ENCODE measurements at places on chromosomes 12 and 14.
A peak's percentile ranks its signal among the peaks of the same experiment; 100 is the strongest.

- no peak for DNase-seq
These were observed 56.3 kb downstream of the STXBP6 start for GRCh38 chr14:24993631-24994030.

DNA sequence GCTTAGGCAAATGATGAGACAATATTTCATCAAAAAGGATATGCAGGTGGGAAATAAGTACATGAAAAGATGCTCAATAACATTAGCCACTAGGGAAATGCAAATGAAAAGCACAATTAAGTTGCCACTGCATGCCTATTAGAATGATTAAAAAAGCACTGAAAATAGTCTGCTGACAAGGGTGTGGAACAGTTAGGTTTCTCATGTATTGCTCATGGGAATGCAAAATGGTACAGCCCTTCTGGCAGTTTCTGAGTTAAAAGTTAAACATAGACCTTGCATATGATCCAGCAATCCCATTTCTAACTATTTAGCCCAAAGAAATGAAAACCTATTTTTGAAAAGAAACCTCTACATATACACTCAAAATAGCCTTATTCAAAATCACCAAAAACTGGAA is 393.0 kb downstream of the BMP4 start:
- no peak for DNase-seq

GRCh38 chr14:61229475-61229888 is 51.7 kb downstream of the TMEM30B start:
- no peak for DNase-seq

GRCh38 chr12:124114316-124114715 is 141.3 kb downstream of the ZNF664 start:
- DNase-seq: no peak

- no peak for DNase-seq
These were observed 17.4 kb downstream of the P2RX4 start for GRCh38 chr12:121227294-121227693.

- DNase-seq: no peak
These were observed 866.1 kb downstream of the C12orf50 start for GRCh38 chr12:87163122-87163521.

- DNase-seq: no peak
These were observed 3.1 kb downstream of the CACNA2D4 start for GRCh38 chr12:1915082-1915968.

- DNase-seq: peak; percentile 29
These were observed at the start of gene HIP1R for GRCh38 chr12:122834921-122835749. TSS of gene HIP1R (plus strand) at chr12:122835457. CDS start at chr12:122835551, 94 bp downstream.

GRCh38 chr12:103901518-103902173 is 28.6 kb upstream of the HSP90B1 start:
- no peak for DNase-seq

GRCh38 chr12:104347374-104348075 is 44.0 kb downstream of the EID3 start:
- DNase-seq: no peak

DNA sequence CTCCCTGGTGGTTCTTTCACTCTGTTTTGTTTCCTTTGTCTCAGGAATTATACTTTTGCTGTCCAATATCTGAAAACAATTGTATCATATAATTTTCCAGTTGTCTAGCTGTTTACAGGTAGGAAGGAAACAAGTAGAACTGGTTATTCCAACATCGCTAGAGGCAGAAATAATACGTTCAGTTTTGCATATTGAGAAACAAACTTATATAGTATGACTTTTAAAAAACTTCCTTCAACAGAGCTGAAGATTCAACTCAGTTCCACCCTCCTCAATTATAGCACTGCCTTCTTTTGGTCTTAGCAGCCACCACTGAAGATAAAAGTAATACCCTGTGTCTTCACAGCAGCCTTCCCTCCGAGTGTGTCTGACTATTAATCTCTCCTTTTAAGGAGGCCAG is 214.3 kb downstream of the EFCAB11 start:
- no peak for DNase-seq

DNA sequence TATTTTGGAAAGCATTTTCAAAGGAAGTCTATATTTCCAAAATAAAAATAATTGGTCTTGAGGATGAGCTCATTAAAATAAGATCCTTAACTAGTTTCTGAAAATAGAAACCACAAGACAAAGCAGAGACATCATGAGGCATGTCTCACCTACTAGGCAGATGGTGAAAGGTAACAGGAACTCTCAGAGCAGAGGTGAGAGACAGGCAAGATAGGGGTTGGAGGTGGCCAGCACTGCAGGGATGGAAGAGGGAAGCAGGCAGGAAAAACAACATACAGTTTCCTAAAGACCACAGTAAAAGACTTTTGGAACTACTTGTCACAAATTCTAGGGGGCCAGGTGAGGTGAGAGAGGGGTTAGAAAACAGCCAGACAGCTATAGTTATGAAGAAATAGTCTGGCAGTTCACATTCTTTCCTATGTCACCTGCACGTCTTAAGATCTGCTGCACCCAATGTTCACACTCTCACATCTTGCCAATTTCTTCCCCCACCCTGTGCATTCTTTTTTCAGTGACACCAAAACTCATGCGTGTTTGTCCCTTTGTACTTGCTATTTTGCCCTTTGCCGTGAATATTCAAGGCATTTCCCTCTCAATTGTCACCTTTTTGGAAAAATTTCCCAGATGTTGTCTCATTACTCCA is 341.7 kb upstream of the KITLG start:
- no peak for DNase-seq

DNA sequence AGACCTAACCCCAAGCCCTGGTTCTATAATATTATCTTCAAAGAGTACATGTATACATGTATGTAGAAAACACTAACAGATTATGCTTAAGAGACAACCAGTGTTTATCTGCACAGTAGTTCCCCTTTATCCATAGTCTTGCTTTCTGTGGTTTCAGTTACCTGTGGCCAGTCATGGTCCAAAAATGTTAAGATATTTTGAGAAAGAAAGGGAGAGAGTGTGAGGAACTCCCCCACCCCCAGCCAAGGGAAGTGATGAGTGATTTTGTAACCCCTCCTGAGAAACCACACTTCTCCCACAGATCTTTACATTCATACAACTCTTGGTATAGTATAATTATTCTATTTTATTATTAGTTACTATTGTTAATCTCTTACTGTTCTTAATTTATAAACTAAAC is 77.3 kb upstream of the CNTN1 start:
- no peak for DNase-seq

DNA sequence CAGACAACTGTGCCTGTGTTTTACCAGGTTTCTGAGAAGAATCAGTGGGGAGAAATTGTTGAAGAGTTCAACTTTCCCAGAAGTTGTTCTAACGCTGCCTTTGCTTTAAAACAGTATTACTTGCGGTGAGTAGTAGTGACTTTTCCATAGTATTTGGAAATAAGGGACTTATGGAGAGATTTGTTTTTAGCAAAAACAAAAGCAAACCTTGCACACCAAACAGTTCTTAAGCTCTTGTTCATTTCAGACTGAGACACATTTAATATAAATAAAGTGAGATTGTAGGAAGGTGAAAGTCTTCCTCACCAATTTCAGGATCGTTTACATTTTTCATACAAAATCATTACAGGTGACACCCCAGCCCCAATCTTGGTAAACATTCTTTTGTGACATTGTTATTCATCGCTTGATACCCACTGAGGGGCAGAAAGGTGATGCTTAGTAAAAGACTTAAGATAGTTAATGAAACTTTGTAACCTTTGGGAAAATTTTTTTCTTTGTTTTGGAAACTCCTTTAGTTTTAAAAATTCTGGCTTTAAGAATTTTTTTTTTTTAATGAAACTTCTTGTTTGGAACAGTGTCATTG is 1.8 kb downstream of the ARID2 start:
- DNase-seq: no peak

DNA sequence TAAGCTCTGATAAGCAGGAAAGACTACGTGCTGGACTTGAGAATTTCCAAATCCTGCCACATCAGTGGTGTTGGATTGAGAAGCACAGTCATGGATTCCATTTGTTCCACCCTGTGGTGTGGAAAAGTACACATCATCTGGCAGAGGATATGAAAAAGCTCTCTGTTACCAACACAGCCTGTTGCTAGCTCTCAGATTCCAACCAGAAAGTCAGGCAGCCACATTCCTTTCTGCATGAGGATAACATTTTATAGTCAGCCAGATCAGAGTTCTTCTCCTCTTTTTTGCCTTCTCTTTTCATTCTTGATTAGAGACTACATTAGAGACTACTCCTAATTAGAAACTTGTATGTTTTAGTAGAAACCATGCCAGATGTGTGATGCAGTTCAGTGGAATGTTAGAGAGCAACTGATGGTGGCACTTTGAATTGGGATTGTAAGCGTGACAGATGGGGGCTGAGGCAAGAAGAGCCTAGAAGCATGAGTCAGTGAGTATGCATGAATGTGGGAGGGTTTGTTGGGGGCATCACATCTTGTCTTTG is 61.2 kb upstream of the STXBP6 start:
- no peak for DNase-seq

- no peak for DNase-seq
These were observed 370.3 kb downstream of the SLC6A15 start for GRCh38 chr12:84542289-84542688.

DNA sequence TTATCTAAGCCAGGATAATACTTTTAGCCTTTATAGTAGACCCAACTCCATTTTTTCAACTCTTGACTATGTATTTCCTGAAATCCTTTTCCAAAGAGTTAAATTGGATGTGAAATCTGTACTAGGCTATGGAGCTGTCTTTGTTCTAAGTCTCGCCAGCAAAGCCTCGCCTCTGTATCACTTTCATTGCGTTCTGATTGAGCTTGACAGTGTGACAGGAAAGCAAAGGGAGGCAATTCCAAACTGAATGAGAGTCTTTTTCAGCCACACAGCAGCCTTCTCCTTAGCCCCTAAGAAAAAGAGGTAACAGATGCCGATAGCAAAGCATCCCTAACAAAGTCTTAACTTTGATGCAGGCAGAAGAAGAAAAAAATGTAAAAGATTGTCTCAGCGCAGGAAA is 154.6 kb upstream of the OTX2 start:
- DNase-seq: no peak

- DNase-seq: no peak
These were observed 2.9 kb upstream of the DHRS2 start for GRCh38 chr14:23633160-23633701.

DNA sequence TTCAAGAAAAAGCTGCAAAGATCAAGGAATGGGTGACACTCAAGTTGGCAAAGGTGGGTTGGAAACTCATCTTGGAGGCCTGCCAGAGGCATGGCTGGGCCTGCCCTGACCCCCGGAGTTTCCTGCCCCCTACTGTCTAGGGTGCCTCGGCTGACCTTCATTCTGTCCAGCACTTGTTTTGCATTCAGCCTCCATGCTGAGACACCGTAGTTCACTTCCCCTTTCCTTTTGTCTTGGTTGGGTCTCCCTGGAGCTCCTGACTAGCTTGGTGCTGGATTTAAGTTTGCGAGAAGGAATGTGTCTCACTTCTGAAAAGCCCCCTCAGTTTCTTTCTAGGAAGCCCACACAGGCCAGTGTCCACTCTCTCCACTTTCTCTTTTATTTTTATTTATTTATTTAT is 26.5 kb downstream of the PLEKHH1 start:
- DNase-seq: no peak

- no peak for DNase-seq
These were observed 106.4 kb downstream of the SLC25A47 start for GRCh38 chr14:100429537-100429936.

- no peak for DNase-seq
These were observed 14.7 kb downstream of the RITA1 start for GRCh38 chr12:113200021-113200797.

GRCh38 chr12:105444653-105445102 is 114.2 kb downstream of the C12orf75 start:
- DNase-seq: no peak

DNA sequence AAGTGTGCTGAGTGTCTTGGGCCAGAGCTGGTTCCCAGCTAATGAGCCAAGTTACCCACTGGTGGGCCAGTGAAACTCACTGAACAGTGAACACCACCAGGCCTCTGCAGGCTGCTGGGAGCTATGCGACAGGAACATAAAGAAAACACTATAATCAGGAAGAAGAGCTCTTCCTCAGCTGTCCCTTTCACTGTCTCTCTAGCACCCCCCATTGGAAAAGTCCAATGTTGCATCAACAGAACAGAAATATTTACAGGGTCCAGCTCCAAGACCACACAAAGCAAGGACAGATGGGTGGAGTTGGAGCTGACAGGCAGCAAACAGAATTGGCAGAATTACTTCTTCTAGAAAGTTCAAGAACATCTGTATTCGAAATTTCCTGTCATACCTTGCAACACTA is 903.6 kb upstream of the TMEM132C start:
- DNase-seq: no peak

DNA sequence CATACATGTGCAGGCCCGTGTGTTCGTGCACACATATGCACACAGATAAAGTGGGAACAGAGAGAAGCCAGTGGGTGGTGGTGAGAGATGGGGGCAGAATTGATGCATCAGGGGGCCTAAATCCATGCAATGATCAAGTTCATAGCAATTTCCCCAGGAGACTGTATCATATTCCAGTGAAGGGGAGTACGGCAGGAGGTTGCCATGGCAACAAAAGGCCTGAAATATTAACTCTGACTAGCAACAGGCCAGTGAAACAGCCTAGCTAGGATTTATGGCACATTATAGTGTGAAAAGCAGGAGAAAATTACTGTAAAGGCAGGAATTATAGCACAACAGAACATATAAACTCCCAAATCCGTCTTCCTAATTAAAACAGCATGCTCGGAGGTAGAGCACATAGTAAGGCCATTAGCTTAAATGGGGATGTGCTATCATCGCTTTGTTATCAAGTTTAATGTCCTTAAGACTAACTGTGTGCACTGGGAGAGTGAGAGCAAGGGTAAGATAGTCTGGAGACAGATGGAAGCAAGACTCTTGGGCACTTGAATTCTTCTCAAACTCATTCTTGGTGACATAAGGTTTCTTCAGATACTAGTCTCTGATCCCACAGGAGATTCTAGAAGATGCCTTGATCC is 806.3 kb downstream of the DIO2 start:
- no peak for DNase-seq

DNA sequence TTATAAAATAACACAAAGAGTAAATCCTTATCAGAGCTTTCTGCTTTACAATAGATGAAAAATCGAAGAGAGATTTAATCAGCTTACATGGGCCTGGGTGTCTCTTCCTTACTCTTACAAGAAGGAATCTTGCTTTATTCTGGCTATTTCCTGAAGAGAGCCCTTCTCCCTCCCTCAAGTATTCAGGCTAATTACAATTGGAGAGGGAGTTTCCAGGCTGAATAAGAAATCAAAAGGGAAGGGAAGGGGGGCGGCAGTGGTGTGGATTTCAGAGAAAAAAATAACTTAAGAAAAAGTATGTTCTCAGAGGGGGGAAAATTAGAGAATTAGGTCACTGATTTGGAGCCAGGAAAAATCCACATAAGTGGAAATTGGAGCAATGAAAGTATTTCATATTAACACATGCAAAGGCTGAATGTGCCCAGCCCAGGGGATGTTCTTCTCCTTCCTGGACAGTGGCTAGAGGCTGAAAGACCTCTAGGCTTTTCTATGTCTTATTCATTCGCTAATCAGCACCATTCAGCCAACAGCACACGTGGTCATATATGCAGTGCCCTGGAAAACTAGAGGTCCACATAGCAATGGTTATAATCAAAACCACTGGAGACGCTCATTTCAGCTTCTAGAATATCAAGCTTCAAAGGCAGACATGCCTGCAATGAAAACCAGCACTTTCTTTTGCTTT is 158.9 kb upstream of the BTG1 start:
- DNase-seq: no peak

Data from stimulated activated CD8-positive, alpha-beta memory T cell treated with anti-CD3 and anti-CD28 coated beads, Interleukin-7, amount 100 ng/mL, for 1 hour (primary cell).